Left cardiac atrium (tissue), 4 donors: ENCODE measurements at places on chromosomes 6 and 20. TPM values are rescaled to one million over a fixed set of nuclear protein-coding genes. Genes with fewer than 3 reads are reported as not detected.

Gene LHFPL5
- not detected for total RNA-seq

Gene SLC17A1
- not detected for total RNA-seq

Gene IPCEF1
- total RNA-seq = 1.2 TPM

Gene C6orf118
- not detected for total RNA-seq

Gene FAM110A
- 4.4 TPM for total RNA-seq

Gene CCDC170
- 1.4 TPM for total RNA-seq

Gene COL19A1
- total RNA-seq = 2.5 TPM

Gene OR2B6
- total RNA-seq = not detected

Gene DYNLT2
- total RNA-seq = 0.59 TPM

Gene PHIP
- total RNA-seq = 14.6 TPM

DNA sequence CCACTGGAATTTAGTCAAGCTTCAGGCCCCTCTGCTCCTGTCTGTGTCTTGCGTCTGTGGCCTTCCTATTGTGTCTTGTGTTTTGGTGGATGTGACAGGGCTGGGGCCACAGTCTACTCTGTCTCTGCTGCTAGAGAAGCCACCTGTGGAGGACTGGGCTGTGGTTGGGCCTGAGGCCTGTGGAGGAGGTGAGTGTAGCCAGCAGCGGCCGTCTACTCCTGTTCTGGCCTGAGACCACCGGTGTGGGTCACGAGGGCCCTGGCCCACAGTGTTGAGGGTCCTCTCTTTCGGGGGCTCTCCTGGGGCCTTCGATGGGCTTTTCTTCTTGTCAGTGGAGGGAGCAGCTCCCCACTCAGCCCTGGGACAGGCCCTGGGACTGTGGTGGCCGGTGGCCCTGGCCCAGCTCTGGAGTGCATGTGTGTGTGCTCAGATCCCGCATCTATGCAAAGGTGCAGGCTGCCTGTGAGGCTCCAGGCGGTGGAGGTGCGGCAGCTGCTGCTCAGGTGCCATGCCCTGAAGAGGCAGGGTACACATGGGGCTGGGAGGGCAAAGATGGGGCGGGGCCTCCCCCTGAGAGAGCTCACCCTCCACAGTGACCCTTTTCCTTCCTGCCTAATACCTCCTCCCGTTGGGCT lies 20.8 kb downstream of the SDCBP2 start:
- DNase-seq = no peak

- no peak for DNase-seq
These were observed 1.9 kb upstream of the POU3F2 start for GRCh38 chr6:98832284-98833056.

DNA sequence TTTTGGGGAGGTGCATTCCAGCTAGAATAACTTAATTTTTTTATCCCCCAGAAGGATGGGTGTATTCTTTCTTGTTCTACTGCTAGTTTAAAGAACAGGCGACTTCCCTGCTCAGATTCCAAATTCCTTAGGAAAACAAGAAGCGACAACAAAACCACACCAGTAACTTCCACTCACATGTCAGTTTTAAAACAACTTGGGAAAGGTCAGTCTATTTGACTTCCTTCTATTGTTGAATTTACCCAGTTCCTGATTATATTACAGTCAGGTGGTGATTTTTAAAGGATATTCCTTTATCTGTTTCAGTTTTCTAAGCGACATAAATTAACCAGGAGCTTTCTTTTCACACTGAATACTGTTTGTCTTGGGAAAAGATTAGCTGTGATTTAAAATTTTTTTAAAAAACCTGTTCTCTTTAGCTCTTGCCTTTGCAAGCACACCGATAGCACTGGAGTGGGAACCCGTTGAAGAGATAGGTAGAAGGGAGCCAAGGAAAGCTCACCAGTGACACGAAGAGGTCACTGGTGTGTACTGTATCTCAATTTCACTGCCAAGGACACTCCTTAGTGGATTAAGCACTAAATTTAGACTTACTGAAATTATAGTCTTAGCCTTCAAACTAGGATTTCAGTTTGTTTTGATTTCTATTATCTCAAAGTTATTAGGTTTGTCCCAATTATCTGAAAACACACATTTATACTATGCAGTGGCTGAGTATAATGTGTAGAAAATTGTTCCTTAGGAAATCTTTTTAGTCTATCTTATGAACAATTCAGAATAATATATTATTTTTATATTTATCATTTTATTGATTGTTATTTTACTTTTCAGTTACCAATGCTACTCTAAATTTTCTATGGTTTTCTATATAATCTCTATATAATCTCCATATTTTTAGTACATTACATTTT lies 22.3 kb downstream of the MARCKS start:
- peak; percentile 51 for DNase-seq

GRCh38 chr6:30988209-30988825 lies 4.8 kb downstream of the MUC21 start:
- no peak for DNase-seq

DNA sequence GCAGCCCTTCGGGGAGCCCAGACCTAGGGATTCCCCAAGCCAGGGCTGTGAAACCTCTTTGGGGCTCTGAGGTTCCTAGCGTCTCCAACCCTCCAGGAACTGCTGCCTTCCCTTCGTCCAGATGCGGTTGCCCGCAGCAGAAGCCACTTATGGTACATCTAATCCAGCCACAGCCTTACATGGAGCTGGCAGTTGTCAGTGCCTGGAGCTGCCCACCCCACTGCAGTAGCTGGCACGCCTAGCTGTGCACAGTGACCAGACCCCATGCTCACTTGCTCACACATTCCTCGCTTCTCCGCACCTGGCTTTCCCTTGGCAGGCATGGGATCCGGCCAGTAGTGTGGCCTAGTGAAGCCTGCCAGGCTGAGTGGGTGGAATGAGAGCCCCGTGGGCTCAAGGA lies 547.6 kb downstream of the TBC1D32 start:
- no peak for DNase-seq

DNA sequence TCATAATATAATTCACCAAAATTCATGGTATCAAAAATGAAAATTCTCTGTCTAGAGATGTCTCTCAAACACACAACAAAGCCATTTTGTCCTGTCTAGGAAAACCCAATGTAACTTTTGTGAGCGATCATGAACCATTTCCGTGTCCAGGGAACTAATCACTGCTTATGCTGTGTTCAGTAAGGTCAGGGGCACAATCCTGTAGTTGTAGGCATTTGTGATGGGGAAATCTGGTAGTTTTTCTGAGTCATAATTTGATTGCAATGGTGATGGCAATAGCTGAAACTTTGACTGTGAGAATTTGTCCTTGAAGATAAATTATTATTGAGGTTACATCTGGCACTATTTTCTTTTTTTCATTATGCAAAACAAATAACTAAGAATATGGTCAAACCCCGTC lies 21.0 kb upstream of the GCLC start:
- no peak for DNase-seq

DNA sequence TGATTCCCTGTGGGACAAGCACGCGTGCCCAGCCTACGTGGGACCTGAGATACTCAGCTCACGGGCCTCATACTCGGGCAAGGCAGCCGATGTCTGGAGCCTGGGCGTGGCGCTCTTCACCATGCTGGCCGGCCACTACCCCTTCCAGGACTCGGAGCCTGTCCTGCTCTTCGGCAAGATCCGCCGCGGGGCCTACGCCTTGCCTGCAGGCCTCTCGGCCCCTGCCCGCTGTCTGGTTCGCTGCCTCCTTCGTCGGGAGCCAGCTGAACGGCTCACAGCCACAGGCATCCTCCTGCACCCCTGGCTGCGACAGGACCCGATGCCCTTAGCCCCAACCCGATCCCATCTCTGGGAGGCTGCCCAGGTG lies 11.9 kb upstream of the RBCK1 start:
- no peak for DNase-seq

DNA sequence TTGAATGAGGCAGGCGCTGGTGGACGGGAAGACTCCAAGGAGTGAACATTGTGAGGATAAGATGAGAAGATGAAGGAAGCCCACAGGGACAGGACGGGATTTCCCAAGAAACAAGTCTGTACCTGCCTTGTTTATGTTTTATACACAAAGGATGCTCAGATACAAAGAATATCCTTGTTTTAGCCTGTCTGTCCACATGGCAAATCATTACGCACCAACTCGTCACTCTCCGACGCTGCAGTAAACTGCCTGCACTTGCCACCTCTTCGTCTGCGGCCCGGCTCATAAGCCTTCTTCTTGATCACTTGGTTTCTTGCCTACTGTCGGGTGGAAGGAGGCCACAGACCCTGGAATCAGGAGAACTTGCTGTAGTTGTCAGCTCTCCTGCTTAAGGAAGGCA lies 85.4 kb downstream of the CD83 start:
- no peak for DNase-seq

DNA sequence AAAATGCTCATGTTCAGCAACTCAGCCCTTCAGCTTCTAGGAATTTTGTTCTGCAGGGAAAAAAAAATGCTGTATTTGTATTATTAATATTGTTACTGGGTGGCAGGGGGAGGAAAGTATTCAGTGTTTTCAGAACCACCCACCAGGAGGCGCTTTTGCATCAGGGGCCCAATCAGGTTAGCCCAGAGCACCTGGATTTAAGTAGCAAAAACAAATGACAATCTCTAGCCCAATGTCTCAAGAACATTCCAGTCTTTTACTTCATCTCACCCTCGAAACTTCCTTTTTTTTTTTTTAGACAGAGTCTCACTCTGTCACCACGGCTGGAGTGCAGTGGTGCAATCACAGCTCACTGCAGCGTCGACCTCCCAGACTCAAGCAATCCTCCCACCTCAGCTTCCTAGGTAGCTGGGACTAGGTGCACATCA lies 635 bp upstream of the C20orf203 start:
- no peak for DNase-seq

- no peak for DNase-seq
These were observed 315.9 kb downstream of the TFAP2A start for GRCh38 chr6:10098756-10099528.

DNA sequence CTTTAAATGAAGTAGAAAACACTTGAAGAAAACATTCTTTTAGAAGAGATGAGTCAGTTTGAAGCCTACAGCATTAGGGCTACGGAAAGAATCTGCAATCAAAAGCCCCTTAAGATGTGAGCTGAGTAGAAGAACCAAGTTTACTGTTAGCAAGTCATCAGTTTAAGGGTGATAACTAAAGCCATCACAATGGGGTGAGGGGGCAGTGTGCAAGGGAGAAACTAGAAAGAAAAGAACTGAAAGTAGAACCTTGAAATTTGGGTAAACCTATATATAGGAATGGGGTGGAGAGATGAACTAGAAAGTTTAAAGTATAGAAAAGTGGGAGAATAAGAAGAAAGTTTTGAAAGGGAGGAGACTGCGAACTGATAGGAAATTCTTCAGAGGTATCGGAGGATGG lies 212.9 kb downstream of the COL19A1 start:
- no peak for DNase-seq

DNA sequence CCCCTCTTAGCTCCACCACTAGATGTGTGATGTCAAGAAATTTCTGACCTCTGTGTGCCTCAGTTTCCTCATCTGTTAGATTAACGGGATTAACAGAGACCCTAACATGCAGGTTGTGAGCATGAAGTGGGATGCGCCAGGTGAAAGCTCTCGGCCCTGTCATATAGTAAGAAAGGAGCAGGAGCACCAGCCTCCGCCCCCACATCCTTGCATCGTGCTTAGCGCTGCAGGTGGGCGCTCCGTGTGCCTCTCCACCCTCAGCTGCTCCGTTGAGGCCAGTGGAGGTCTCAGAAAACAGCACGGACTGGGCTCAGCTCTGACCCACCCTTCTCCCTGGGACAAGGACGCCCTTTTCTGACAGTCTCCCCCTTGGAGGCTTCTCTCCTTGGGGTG lies 63.4 kb downstream of the TCP11 start:
- no peak for DNase-seq

DNA sequence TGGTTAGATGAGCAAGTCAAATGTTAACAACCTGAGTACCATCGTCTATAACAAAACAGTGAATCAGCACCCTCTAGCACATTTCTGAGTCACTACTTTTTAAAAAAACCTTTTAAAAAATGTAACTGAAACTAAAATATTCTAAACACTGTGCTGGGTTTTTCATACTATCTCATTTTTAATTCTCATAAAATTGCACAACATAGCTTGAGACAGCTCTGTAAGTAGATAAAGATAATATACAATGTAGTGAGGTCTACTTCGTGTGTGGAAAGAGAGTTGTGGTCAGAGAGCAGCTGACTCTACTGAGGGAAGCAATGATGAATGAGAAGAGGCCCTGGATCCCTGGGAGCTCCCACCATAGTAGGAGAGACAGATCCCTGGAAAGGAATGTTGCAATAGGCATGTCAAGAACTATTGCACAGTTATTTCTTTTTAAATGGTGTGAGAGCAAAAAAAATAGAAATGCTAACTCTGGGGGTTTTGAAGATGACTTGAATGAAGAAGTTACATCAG lies 13.6 kb upstream of the CALHM6 start:
- peak; percentile 27 for DNase-seq

GRCh38 chr6:16313732-16314131 lies 75.3 kb downstream of the GMPR start:
- DNase-seq = no peak

DNA sequence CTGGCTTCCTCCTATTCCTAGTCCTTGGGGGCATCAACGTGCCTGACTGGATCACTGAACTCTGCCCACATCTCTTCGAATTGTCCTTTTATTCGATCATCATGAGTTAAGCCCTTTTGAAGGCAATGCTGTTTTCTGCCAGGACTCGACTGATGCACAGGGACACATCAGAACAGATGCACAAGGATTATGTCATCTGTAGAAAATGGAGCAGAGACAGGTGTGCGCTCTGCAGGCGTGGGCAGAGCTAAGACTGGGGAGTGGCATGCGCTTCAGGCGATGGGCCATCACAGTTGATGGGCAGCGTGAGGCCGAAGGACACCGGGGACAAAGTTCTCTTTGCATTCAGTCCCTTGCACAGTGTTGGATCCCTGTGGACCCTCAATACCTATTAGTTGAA lies 13.1 kb downstream of the GABRR1 start:
- no peak for DNase-seq

DNA sequence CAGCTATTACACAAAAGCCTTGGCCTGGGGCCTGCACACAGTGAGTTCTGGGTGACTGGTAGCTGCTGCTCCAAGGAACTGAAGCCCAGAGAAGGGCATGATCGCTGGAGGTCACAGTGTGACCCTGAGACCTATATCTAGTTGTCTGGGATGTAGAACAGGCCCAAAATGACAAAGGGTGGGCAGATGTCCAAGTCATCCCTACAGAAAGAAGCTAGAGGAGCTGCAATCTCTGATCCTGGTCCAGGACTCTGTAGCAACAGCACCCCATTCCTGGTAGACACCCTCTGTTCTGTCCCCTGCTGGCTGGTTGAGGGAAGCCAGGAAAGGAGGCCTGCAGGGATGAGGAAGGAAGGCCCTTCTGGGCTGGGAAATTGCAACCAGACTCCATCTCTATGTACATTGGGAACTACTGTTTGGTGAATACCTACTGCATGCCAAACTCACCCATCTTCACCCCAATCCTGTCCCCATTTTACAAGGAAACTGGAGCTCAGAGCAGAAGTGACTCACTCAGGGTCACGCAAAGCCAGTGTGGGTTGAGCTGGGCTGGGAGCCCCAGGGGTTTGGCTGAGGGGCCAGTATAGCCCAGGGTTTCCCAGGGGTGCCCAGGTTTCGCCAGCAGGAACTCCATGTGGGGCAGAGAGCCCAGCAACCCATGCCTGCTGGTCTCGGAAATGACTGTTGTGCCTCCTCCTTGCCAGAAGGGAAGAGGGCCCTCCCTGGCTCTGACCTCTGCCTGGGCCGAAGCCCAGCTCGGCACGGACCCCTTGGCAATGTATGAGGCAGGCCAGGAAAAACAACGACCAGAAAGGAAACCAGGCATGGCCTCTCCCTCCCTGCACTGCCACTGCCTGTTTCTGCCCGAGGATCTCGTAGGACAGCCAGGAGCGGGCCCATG lies 44.9 kb upstream of the TLDC2 start:
- peak; percentile 85 for DNase-seq

GRCh38 chr20:47748823-47749222 lies 36.5 kb downstream of the SULF2 start:
- DNase-seq = no peak

- peak; percentile 38 for DNase-seq
These were observed 4.3 kb downstream of the MTCL3 start for GRCh38 chr6:127514773-127515227.

GRCh38 chr6:151063842-151064647 lies 175.7 kb upstream of the AKAP12 start:
- DNase-seq = no peak
